GDM1 (cell line): ENCODE measurements at places on chromosomes 7 and 10.

- DNase-seq, result no peak
Observed at GRCh38 chr10:13559124-13559700, 27.6 kb upstream of the PRPF18 start.

DNA sequence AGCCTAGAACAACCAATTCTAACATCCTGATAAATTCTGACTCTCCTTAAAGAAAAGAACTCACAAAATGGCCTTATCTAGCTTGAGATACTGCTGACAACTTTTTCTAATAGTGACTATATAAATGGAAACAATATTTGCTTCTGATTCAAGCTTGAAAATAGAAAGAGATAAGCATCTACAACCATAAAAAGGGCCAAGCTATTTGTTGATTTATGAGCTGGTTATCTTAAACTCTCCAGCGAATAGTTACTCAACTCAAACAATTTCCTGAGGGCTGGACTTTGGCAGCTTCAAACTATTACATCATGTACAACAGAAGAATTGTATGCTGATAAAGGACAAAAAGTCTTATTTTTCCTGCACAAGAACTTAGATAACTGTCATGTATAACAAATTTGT is 4.6 kb downstream of the USP54 start:
- DNase-seq, result no peak

DNA sequence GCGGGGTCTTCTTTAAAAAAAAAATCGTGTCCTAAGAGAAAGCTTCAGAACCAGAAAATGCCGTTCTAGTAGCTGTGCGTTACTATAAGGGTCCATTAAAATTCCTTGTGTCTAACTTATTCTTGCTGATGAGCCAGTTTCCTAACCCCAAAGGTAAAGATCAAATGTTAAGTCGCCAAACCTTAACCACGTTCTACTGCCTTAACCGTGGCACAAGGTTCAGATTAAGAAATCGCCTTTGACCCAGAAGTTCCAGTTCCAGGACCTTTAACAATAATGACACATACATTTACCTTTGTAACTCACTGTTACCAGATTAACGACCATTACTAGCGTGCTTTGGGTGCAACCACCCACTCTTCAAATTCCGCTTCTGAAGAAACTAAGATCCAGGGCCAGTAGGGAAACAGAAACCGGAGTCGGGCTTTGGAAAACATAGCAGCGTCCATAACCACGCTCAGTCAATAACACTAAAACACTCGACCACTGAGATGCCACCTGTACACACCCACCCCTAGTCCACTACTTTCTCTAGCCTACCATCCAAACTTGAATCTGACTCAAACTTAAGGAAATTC is 620 bp downstream of the BET1 start:
- DNase-seq, result no peak

GRCh38 chr10:15841696-15842095 is 18.6 kb downstream of the MINDY3 start:
- DNase-seq, result no peak

DNA sequence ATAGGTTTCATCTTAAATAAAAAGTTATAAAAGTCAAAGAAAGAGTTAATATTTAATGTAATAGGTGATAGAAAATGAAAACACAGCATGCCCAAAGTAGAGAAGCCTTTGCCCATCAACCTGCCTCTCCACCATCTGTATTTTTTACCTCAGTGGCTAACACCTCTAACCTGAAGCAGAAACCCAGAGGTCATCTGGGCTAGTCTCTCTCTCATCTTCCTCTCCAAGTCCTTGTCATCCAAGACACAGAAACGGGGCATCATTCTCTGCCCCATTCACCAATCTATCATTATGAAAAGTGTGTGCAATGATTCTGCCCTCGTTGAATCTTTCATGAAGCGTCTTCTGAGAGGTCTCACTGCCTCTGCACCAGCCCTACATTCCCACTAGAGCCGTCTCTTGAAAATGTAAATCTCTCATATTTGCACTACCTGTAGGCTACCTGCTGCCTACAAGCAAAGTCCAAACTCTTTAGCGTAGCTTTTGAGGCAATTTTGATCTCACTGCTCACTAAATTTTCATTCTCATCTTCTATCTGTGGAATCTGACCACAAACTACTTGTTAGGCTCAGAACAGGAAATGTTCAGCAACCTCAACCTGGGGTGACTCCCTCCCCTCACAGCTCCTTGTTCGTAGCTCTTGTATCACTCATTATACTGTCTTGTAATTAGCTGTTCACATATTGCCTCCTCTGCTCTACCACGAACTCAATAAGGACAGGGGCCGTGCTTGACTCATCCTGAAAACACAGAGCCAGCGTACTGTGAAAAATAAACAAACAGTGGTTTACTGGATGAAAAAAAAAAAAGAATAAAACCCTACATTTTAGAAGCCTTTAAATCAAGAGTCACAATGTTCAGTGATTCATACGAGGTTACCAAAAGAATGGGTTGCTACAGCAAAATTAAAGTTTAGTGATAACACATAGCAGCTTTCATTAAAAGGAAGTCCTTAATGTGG is 83.1 kb downstream of the CTNNA3 start:
- no peak for DNase-seq

- no peak for DNase-seq
Observed at GRCh38 chr10:129939416-129940275, 24.4 kb downstream of the EBF3 start.

DNA sequence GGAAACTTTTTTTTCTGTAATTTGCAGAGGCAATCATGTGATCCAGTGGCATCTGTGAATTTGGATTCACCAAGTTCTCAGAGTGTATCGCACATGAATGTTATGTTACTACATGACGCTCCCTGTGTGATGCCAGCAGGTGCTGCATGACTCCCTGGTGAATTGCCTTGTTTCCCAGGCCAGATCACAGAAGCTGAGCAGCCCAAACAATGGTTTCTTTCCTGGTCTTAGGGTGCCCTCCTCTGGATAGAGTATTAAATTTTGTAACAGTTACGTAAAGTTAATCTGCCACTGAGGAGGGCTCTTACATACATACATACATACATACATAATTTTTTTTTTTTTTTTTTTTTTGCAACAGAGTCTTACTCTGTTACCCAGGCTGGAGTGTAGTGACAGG is 3.6 kb downstream of the ZSCAN21 start:
- DNase-seq, result peak; percentile 54

GRCh38 chr10:98885378-98885777 is 350.3 kb downstream of the HPSE2 start:
- DNase-seq, result no peak

GRCh38 chr10:79547973-79548372 is 12.2 kb downstream of the SFTPA2 start:
- no peak for DNase-seq

DNA sequence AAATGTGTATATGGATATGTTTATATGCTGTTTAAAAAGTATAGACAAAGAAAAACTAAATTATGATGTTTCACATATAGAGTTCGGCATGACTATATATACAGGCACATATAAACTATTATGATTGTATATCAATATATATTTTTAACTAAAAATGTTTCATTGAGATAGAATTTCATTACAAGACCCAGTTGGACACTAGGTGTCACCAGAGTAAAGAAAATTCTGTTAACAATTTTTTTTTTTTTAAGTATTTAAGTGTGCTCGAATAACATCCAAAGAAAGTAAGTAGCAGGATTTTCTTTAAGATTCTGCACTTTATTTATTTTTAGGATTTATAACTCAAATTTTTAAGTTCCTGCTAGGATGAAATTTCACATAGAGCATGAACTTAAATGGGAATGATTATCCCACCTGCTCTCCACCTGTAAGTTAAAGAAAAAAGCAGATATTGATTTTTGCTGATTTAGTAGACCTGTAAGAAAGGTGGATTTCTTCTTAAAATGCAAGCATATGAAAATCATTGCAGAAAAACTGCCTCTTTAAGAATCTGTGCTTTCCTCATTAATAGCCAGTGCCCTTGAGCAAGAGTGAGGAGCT is 961.5 kb downstream of the PCDH15 start:
- no peak for DNase-seq

GRCh38 chr7:103048833-103049232 is 25.8 kb downstream of the FBXL13 start:
- DNase-seq, result no peak

DNA sequence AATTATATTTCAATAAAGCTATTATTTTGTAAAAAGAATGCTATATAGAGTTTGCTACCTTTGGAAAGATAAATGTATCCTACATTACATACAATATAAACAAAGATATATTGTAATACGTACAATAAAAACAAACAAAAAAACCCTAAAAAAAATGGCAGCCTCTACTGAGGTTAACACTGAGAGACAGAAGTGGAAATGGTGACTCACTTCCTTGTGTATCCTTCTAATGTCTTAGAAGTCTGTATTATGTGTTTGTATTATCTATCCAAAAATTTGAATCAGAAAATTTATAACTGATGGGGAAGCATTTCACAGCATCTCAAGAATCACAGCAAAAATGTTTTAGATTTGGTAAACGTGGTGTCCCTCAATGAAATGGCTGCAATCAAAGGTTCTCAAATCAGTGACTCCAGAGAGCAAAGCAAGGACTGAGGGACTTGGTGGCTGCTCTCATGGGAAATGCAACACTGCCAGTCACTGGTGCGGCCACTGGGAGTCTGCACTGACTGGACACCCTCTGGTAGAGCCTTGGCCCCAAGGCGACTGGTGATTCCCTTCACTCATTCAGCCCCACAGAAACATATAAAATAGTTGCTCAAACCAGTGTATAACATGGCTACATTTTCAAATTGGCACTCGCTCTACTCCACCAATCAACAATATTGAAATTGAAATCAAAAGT is 53.8 kb downstream of the PANK1 start:
- no peak for DNase-seq

- DNase-seq, result no peak
Observed at GRCh38 chr7:3781607-3782006, 480.6 kb downstream of the SDK1 start.

- no peak for DNase-seq
Observed at GRCh38 chr7:130491841-130492522, at the start of gene MEST. Gene MEST (plus strand): TSS chr7:130492085. CDS start chr7:130492314, 229 bp downstream.

- DNase-seq, result no peak
Observed at GRCh38 chr7:7772397-7772821, 54.0 kb upstream of the RPA3 start.

GRCh38 chr10:128026615-128027300 is 99.5 kb downstream of the MKI67 start:
- DNase-seq, result no peak
